ENCODE measurements at places on chromosomes 11 and 22. TPM values are rescaled to one million over a fixed set of nuclear protein-coding genes. Genes with fewer than 3 reads are reported as not detected.

DNA sequence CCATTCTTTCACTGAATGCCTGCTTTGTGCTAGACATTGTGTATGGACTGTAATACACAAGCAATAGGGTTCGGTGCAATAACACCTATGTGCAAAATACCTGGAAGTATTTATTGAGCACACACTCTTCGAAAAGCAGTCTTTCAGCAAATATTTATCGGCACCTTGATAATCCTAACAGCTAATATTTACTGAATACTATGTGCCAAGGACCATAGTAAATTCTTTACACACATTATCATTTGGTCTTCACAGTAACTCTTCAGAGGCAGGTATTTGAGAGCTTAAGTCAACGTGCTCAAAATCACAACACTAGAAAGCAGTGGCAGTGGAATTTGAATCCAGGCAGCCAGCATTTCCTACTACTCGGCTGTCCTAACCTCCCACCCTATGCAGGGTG lies 2.2 kb downstream of the B3GNT6 start:
- DNase-seq: no peak

Gene GAB4
- not detected for total RNA-seq

GRCh38 chr11:64720167-64720566 lies 2.8 kb downstream of the NRXN2 start:
- no peak for DNase-seq

DNA sequence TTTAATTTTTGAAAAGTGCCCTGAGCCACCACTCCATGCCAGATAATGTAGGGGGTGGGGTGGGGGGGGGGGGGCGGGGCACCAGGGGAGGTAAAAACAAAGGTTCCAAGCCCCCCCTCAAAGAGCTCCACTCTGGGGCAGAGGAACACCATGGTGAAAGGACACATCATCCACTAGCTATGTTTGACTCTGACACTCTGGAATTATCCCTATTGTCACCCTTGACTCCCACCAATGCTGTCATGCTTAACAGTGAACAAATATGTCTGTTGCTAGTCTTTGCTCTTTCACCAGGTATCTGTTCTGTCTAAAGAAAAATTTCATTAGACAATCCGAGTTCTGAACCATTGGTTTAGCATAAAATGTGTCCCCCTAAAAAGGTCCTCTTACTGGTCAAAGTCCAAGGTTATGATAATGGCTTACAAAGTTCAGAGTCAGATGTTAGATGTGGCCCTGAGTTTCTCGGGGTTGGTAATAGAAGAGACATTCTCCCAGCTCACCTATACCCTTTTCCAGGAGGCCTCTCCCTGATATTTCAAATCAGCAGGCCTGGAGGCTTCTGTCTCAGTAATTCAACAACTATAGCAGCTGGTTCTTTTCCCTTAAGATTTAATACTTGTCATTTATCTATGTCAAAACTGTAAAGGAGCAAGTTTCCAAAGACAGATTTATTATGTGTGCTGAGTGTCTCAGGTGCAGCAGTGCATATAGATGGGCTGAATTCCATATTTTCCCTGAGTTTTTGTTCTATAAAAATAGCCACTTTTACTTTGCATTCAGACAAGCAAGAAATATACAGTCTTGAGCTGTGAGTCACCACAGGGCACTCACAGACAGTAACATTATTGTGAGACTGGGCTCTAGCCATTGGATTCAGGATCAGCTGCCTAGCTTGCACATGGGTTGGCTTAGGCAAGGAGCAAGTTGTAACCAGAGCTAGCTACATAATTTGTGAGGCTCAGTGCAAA lies 174.1 kb downstream of the CSNK2A3 start:
- no peak for DNase-seq

DNA sequence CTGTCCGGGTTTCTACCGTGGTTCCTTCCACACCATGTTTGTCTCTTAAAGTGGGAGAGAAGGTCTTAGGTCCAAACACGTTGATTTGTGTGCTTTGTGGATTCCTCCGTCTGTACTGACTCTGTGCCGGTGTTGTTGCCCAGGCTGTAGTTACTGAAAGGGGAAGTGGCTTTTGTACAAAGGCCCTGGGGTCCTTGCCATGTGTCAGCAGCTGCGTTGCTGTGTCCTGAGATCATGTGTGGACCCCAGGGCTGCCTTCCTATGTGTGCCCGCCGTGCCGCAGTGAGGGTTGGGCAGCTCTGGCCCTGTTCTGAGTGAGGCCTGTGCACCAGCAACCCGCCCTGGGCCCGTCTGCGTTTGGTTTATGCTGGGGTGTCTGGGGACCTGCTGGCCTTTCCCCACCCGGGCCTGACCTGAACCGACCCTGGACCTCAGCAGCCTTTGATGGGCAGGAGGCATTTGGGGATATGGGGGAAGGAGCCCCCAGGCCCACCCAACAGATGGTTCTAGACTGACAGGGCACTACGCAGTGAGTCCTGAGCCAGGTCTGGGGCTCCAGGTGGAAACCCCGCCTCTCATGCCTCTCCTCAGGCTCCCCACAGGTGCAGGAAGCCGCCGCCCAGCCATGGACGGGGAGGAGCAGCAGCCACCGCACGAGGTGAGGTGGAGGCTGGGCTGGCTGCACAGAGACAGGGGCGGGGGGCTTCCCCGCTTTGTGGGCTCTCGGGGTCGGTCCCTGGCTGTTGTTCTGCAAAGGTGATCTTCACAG lies 6.9 kb downstream of the TRABD start:
- DNase-seq: no peak

- no peak for DNase-seq
Measured at GRCh38 chr11:64556721-64557250, 34.2 kb upstream of the SLC22A12 start.

DNA sequence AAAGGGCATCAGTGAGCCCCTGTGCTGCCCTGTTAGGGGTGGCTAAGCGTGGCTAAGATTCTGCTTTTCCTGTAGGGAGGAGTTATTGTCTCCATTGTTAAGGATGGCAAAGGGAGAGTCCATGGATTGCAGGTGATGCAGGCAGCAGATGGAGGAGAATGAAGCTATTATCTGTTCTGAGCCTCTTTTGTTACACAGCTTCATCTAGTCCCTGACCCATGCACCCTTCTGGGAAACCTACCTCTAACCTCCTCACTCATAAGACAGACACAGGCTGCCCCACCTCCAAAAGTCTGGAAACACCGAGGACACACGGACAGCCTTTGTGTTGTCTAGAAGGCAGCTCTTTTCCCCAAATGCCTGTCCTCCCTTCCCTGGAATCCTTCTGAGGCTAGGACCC lies 13.7 kb downstream of the SMIM38 start:
- no peak for DNase-seq

- DNase-seq: no peak
Measured at GRCh38 chr11:105732611-105733010, 122.7 kb downstream of the GRIA4 start.

- no peak for DNase-seq
Measured at GRCh38 chr22:46502440-46503175, 34.8 kb downstream of the CELSR1 start.

DNA sequence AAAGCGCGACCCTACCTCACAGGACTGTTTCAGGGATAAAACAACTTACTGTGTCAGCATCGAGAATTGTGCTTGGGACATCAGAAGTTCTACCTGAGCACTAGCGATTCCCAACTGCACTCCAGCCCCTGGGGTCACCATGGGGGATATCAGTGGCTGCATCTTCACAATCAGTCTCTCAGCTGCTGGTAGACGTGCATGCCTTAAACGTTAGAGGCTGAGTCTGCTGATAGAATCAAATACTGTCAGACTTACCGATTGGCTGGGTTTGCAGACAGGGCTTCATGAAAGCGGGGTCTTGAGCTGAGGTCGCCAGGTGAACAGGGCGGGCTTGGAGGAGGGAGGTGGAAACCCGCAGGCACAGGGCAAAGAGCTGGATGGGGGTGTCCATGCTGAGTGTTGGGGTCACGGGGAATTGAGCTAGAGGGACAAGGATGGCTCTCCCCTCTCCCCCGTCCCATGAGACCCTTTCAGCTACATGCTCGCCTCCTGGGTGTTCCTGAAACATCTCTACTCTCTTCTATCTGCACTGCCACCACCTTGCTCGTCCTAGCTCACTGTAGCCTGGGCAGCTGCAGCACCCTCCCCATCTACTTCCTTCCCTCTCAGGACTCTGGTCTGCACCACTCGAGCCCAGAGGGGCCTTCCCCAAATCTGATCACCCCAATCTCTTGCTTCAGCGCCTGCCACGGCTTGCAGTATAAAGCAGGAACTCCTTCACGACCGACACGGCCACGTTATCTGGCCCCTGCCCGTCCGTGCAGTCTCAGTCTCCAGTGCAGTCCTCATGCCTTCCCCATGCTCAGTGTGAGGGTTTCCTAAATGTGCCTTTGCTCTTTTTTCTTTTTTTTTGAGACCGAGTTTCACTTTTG lies 43.5 kb downstream of the ST14 start:
- no peak for DNase-seq
